ENCODE measurements at places on chromosomes 5 and 9.

- DNase-seq = no peak
Observed at GRCh38 chr5:53333160-53333559, 147.3 kb upstream of the FST start.

DNA sequence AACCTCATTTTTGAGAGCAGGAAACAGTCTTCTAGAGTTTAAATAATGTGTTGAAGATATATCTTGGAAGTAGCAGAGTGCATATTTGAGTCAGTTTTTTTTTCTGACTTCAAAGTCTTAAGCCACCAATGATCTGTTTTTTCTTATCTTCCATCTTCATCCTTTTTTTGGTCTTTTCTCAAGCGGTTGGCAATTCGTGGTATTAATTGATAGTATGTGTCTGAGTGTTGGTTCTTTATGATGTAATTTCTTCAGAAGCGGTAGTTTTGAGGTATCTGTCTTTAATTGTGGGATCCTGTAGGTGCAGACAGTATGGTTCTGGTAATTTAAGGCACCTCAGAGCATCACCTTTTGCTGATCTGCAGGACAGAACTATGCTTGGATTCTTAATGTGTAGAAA, 3.9 kb downstream of the CSNK1G3 start:
- DNase-seq = no peak

GRCh38 chr9:113215132-113215531, 5.9 kb downstream of the FKBP15 start:
- DNase-seq = no peak

GRCh38 chr5:151202381-151203139, 21.3 kb downstream of the CCDC69 start:
- DNase-seq = no peak

GRCh38 chr9:72326641-72327040, 38.4 kb downstream of the ZFAND5 start:
- no peak for DNase-seq

DNA sequence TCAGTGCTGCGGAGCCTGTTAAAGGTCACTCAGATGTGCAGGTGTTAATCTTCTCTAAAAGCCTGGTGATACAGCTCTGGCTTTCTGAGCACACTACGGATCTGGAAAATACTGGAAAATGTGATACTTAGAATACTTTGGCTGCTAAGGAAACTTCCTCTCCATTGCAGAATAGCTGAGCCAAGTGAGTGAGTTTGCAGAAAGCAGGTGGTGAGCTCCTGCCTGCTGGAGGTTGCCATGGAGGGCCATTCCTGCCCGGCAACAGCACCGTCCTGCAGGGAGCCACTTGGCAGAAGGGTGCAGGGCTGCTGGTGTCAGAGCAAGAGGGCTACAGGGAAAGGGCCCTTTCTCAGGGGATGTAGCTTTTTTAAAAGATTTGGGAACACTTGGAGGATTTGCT, 40.7 kb downstream of the SECISBP2 start:
- no peak for DNase-seq

DNA sequence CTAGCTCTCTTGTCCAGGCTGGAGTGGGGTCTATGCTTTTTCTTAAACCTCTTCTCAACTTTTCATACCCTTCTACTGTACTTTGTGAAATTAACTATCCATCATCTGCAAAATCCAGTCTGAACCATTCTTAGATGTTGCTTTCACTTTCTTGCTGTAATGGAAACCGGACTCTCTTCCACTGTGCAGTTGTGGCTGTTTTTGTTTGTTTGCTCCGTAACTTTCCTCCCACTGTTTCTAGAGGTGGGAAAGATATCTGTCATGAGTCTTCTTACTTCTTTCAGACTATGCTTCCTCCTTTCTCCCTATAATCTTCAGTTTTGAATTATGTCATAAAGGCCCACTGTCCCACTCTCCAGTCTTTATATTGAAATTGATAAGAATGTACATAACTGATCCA, 6.5 kb downstream of the TNPO1 start:
- no peak for DNase-seq

GRCh38 chr9:97502222-97502983, 937 bp downstream of the TMOD1 start:
- no peak for DNase-seq

Data from stimulated activated CD4-positive, alpha-beta T cell treated with anti-CD3 and anti-CD28 coated beads, Interleukin-1b, Interleukin-23, amount 100 ng/mL, for 4 hours (primary cell).